ENCODE measurements at places on chromosomes 4 and X.

GRCh38 chr4:147704846-147705245 lies 20.9 kb upstream of the PRMT9 start:
- no peak for DNase-seq

GRCh38 chrX:66632473-66632872 lies 6.4 kb downstream of the EDA2R start:
- DNase-seq: peak; percentile 29

DNA sequence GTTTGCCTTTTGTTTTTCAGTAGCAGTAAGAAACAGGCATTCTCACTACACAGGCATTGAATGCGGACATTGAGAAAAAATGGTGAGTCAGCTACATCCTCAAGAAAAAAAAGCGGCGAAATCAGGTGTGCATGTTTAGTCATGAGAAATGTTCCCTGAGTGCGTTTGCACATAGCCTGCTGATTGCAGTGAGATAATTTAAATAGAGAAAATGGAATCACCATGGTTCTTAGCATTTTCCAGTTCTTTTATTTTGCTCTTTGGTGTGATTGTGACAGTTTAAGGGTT lies 54.1 kb upstream of the CLDN34 start:
- no peak for DNase-seq

DNA sequence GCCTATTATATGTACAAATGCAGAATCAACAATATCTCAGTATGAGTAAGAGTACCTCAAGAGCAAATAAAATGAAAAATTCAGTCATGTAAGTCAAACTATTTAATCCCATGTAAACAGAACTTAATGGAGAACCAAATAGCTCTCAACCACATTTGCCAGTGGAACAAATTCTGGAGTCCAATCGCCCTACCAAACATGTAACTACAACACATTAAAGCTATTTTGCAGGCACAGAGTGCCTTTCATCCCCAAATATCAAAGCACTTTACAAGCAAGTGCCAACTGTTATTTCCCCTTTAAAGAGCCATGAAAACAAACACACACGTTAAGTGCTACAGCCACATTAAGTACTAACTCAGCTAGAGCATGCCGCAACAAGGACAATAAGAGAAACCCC lies 51.3 kb downstream of the PCDH19 start:
- DNase-seq: no peak

DNA sequence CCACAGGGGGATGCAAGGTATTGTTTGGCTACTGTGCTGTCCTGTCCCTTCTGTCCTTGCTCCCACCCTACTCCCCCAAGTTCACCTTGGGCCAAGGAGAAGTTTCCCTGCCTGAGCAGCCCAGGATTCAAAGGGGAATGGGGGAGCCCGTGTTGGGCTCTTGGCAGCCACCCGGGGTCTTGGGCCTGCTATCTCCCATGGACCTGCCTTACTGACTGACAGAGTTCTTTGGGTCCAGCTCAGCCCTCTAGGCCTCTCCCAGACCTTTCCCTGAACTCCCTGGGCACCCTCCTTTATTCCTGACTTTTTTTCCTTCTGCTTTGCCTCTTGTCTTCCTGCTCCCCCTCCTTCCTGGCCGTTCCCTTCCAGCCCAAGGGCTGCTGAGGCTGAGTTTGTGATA lies 67.4 kb downstream of the STARD8 start:
- no peak for DNase-seq
